BJ (cell line): ENCODE measurements at places on chromosomes 4 and X. TPM values are rescaled to one million over a fixed set of nuclear protein-coding genes. Genes with fewer than 3 reads are reported as not detected.

Gene NSUN7
- polyA plus RNA-seq, result 0.16 and 0.18 TPM in 2 replicates

Gene PAK3
- 0.16 TPM in 2 replicates for polyA plus RNA-seq

DNA sequence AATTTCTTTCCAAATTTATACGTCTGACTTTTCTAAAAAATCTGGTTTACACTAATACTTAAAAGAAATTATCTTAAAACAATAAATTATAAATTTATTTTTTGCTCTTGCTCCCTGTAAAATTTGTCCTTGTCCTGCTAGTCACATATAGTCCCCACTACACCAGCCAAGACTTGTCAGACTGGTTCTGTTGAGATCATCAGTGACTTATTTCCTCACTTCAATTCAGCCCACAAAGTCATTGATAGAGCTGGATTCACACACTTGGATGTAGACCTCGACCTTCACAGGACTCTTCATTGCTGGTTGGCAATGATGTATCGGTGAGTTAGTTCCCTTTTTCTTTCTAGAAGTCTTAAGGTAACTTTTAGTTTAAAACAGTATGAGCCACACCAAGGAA lies at the start of gene TMPRSS11E:
Gene TMPRSS11E (plus strand): TSS at position 263 of the 400 bp plus-strand sequence. CDS start 50 bp downstream, at position 313.
- no peak for DNase-seq

GRCh38 chrX:13339607-13340006 lies 19.8 kb upstream of the ATXN3L start:
- DNase-seq, result no peak

DNA sequence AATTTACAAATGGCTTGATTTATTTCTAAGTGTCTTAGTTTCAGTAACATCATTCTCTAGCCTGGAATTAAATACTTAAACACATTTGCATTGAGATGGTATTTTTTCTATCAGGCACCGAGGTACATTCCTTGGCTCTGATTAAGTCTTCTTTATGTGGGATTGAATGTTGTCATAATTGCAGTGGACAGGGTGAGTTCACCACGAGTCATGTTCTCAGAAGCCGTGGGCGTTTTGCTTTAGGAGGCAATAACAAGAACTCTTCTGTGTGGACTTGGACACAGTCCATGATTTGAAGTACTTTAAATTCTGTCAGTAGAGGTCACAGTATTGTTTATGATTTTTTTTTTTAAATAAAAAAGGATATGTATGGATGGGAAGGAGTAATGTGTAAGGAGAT lies 57.1 kb upstream of the EFHC2 start:
- DNase-seq, result peak; percentile 44
